Fibroblast of villous mesenchyme (primary cell): ENCODE measurements at places on chromosomes 7 and 10. TPM values are rescaled to one million over a fixed set of nuclear protein-coding genes. Genes with fewer than 3 reads are reported as not detected.

The CPXM2 gene
- 0.32 TPM in 1 of 2 replicates, not detected in the other for total RNA-seq

The NANOS1 gene
- total RNA-seq: 1.9 and 6.0 TPM in 2 replicates

The CDHR1 gene
- total RNA-seq: under 0.01 and 0.43 TPM in 2 replicates

The SSC4D gene
- 0.43 and 0.64 TPM in 2 replicates for total RNA-seq

The HOGA1 gene
- 0.32 and 0.86 TPM in 2 replicates for total RNA-seq

The BICC1 gene
- total RNA-seq: 39.3 and 47.7 TPM in 2 replicates

The IKZF1 gene
- not detected in 2 replicates for total RNA-seq

The LRRC17 gene
- total RNA-seq: 39.9 and 70.0 TPM in 2 replicates

The NUTM2D gene
- 0.43 and 0.97 TPM in 2 replicates for total RNA-seq

The SUN3 gene
- total RNA-seq: not detected in 2 replicates

The FAM241B gene
- not detected in 2 replicates for total RNA-seq

The TMEM229A gene
- total RNA-seq: not detected in 2 replicates

The MOGAT3 gene
- total RNA-seq: not detected in 2 replicates

The CHAT gene
- total RNA-seq: not detected in 2 replicates

The STOX1 gene
- under 0.01 TPM in 2 replicates for total RNA-seq

The ZKSCAN1 gene
- 29.6 and 41.9 TPM in 2 replicates for total RNA-seq

The PTN gene
- 9.1 and 25.1 TPM in 2 replicates for total RNA-seq

The SLC16A9 gene
- under 0.01 TPM in 1 of 2 replicates, not detected in the other for total RNA-seq

The TUBB8 gene
- under 0.01 TPM in 1 of 2 replicates, not detected in the other for total RNA-seq

The ENTPD1 gene
- 0.86 and 1.3 TPM in 2 replicates for total RNA-seq

The HOXA7 gene
- 2.2 and 2.3 TPM in 2 replicates for total RNA-seq

The CYP2C19 gene
- 0.43 TPM in 1 of 2 replicates, not detected in the other for total RNA-seq

The DLX6 gene
- total RNA-seq: not detected in 2 replicates

The HKDC1 gene
- total RNA-seq: 0.43 and 0.64 TPM in 2 replicates

The AUTS2 gene
- total RNA-seq: 3.9 and 7.1 TPM in 2 replicates

The SPDYE16 gene
- total RNA-seq: not detected in 2 replicates

The MKI67 gene
- 14.2 and 21.2 TPM in 2 replicates for total RNA-seq

The MRLN gene
- not detected in 2 replicates for total RNA-seq

The CNNM1 gene
- 3.5 and 5.8 TPM in 2 replicates for total RNA-seq

The CHST15 gene
- total RNA-seq: 7.4 and 16.4 TPM in 2 replicates

The LIPJ gene
- total RNA-seq: under 0.01 TPM in 1 of 2 replicates, not detected in the other

The CRPPA gene
- total RNA-seq: 1.6 and 2.6 TPM in 2 replicates

The OR2A42 gene
- total RNA-seq: under 0.01 TPM in 2 replicates

The MYOF gene
- total RNA-seq: 263 and 323 TPM in 2 replicates

The PLAC9 gene
- 0.43 and 0.64 TPM in 2 replicates for total RNA-seq

The FAM25A gene
- total RNA-seq: not detected in 2 replicates

The CADPS2 gene
- 13.9 and 27.2 TPM in 2 replicates for total RNA-seq

The LIPM gene
- total RNA-seq: not detected in 2 replicates

The CDK14 gene
- 29.0 and 41.0 TPM in 2 replicates for total RNA-seq

The PDE1C gene
- total RNA-seq: 4.7 and 6.8 TPM in 2 replicates

The RET gene
- 0.43 and 1.3 TPM in 2 replicates for total RNA-seq

The HHEX gene
- 0.43 and 1.3 TPM in 2 replicates for total RNA-seq

The NPSR1 gene
- not detected in 2 replicates for total RNA-seq

The SLC13A1 gene
- not detected in 2 replicates for total RNA-seq

The PAX4 gene
- not detected in 2 replicates for total RNA-seq

The NCF1 gene
- under 0.01 TPM in 1 of 2 replicates, not detected in the other for total RNA-seq

The TMEM176B gene
- total RNA-seq: 0.43 TPM in 1 of 2 replicates, not detected in the other

The SP8 gene
- total RNA-seq: not detected in 2 replicates

The RHOBTB1 gene
- total RNA-seq: 26.8 and 42.2 TPM in 2 replicates

The PPP3CB gene
- 23.2 and 27.2 TPM in 2 replicates for total RNA-seq

The GNGT1 gene
- not detected in 2 replicates for total RNA-seq

The ABCB4 gene
- total RNA-seq: under 0.01 and 0.32 TPM in 2 replicates

The GNG11 gene
- total RNA-seq: 67.4 and 83.1 TPM in 2 replicates

The SDK1 gene
- total RNA-seq: 0.43 and 0.64 TPM in 2 replicates

The JAZF1 gene
- 32.9 and 38.4 TPM in 2 replicates for total RNA-seq

The TCF7L2 gene
- 7.1 and 12.5 TPM in 2 replicates for total RNA-seq

The TBX20 gene
- total RNA-seq: 1.3 and 2.6 TPM in 2 replicates

The ZNF804B gene
- under 0.01 TPM in 1 of 2 replicates, not detected in the other for total RNA-seq
